ENCODE measurements at places on chromosomes 4 and X.

GRCh38 chr4:128303986-128304385 is 16.4 kb upstream of the PGRMC2 start:
- DNase-seq, result no peak

- DNase-seq, result no peak
Measured at GRCh38 chr4:155228713-155229112, 20.3 kb downstream of the NPY2R start.

GRCh38 chr4:144223149-144223548 is 82.6 kb upstream of the GYPA start:
- no peak for DNase-seq

DNA sequence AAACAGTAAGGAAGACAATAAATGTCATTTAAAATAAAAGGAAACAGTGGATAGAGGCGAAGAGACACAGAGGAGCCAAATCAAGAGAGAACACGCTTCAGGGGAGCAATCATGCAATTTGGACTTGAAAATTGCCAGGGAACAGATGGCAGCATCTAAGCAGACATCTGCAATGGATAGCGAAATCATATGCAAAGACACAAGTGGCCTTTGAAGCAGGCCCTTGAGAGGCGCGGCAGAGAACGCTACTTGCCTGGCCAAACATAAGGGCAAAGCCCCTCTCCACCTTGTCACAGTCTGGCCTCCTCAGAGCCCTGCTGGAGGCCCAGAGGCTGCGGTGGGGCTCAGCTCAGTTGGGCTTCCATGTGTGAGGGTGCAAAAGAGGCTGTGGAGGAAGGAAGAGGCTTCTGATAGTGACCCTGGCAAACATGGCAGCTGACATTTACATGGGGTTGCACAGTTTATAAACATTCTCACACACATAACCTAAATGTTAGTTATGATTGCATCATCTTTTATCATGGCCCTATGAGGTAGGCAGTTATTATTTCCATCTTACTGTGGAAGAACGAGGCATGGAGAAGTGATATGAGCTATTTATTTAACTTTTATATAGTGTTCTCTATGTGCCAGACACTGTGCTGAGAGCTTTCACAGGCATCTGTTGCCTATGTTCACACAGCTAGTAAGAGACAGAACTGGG is 18.3 kb downstream of the ADGRG4 start:
- no peak for DNase-seq

- DNase-seq, result no peak
Measured at GRCh38 chr4:110754716-110755115, 131.8 kb upstream of the PITX2 start.

- DNase-seq, result no peak
Measured at GRCh38 chr4:121112530-121112929, 40.2 kb upstream of the NDNF start.

- no peak for DNase-seq
Measured at GRCh38 chr4:18942874-18943273, 921.3 kb upstream of the LCORL start.

- DNase-seq, result no peak
Measured at GRCh38 chrX:38939067-38939466, 137.8 kb downstream of the MID1IP1 start.

- DNase-seq, result no peak
Measured at GRCh38 chr4:94895081-94895480, 137.3 kb downstream of the BMPR1B start.

GRCh38 chr4:10077076-10077475 is 39.5 kb downstream of the WDR1 start:
- DNase-seq, result no peak

GRCh38 chr4:94426783-94427182 is 25.0 kb upstream of the PDLIM5 start:
- DNase-seq, result no peak

- DNase-seq, result no peak
Measured at GRCh38 chr4:105622269-105622668, 69.8 kb downstream of the ARHGEF38 start.

DNA sequence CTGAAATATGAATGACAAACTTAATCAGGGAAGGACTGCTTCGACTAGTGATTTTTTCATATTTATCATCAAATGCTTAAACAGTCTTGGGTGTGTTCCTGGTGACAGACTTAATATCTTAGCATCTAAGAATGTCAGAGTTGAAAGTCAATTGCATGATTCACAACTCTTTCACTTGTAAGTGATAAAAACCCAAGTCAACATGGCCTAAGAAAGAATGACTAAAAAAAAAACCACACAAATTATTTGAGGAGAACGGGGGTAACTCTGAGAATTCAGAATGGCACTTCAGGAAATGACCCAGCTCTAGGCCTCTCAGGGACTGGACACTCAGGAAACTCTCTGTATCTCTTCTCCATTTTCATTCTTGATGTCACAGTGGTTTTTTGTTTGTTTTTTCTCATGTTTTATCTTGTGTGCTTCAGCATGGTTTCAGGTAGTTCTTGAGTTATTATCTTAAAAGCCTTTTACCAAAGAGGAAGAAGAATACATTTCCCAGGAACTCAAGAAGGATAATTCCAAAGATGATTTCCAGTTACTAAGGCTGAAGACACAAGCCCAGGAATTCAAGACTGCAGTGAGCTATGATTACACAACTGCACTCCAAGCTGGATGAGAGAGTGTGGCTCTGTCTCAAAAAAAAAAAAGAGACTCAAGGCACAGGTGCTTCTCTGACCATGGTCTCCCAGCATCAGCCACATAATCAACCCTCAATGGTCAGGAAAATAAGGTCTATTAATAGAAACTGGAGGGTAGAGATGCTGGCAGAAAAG is 1697.8 kb upstream of the IGFBP7 start:
- no peak for DNase-seq

DNA sequence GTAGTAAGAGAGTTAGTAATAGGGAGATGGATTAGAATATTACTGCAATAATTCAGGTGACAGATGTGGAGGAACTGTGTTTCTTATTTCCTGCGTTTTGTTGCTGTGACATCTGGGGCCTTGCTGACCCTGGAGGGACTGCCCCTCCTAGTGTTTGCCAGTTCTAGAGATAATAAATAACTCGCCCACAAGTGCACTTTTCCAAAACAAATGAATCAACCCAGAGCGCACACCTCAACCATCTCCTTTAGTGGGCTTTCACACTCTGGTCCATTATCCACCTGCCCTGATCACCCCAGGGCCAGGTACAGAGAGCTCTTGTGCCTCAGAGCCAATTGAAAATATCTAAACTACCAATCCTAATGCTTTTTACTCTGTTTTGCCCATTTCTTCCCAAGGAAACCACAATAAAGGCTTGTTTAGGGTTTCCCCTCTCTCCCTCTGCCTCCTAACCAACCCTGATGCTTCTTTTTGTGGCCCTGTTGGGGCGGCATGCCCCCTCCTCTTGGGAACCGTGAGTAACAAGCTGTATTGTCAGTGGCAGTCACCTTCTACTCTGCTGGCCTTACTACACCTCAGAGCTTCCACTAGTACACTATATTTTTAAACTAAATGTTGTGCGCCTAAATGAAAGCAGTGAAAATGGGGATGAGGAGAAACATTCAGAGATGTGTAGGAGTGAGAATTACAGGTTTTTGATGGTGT is 270.5 kb downstream of the TENM3 start:
- DNase-seq, result no peak

DNA sequence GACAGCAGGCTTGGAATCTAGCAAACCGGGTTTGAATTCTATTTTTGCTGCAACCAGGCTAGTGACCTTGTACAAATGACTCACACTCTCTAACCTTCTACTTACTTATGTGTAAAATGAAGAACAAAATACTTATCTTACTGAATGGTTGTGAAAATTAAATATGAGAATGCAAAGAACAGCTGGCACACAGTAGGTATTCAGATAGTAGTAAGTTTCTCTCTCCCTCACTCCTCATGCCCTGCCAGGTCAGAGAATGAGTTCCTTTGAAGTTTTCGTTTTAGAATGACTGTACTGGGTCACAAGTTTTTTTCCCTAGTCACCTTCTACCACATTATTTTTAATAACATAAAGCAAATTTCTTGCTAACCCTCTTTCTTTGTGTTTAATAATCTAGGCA is 33.0 kb downstream of the CISD2 start:
- no peak for DNase-seq

GRCh38 chrX:8868906-8869305 is 67.7 kb upstream of the FAM9A start:
- no peak for DNase-seq

DNA sequence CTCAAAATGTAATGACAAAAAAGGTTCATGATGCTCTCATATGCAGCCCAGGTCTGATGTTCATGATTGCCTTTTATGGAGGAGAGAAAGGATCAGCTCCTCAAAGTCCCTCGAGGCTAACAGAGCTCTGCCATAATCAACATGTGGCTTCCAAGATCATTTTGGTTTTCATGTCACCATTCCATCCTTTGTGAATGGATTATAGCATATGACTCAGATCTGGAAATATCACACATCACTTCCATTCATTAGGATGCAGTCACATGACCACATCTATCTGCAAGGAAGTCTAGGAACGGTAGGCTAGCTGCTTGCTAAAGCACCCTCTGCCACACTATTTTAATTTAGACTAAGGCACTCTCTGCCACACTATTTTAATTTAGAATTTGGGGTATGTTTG is 77.6 kb downstream of the COX18 start:
- DNase-seq, result no peak

DNA sequence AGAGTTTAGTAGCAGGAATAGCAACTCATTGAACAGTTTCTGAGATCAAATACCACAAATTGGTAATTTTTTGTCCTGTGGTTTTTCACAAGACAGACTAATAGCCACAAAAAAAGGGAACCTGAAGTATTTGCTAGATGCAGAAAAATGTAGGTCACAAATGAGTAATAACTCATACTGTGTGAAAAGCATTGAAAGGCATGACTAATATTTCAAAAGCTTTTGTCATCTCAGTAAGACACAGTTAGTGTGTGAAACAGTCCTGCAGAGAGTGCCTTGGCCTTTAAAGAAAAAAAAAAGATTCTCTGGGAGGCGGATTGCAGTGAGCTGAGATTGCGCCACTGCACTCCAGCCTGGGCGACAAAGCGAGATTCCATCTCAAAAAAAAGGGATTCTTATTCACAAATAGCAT is 31.4 kb upstream of the SLC25A31 start:
- no peak for DNase-seq

DNA sequence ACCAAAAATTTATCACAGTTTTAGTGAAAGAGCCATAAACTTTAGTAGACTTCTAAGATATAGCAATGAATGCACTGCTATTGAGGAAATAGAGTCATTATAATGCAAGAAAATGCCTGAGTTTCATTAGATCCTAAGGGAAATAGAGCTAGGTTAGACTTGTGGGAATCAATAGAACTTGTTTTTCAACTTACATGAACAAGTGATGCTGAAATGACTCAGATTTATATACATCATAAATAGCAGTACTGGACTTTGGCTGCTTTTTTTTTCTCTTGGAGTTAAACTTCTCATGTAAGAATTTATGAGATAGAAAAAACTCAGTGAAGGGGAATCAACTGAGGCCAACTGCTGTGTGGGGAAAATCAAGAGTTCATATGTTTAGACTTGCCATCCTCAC is 216.5 kb upstream of the AADAT start:
- no peak for DNase-seq

DNA sequence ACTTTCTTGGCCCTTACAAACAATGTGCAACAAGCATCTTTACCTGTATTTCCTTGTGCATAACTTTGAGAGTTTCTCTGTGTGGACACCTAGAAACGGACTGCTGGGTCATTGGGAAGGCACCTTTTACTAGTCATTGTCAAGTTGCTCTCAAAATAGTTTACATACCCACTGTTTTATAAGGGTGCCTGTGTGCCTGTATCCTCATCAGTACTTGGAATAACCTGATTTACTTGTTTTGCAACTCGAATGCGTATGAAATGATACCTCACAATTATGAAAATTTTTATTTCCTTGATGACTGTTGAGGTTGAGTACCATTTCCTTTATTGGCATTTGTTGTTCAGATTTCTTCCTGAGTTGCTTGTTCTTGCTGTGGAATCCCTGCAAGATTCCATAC is 150.8 kb downstream of the STIM2 start:
- DNase-seq, result no peak

DNA sequence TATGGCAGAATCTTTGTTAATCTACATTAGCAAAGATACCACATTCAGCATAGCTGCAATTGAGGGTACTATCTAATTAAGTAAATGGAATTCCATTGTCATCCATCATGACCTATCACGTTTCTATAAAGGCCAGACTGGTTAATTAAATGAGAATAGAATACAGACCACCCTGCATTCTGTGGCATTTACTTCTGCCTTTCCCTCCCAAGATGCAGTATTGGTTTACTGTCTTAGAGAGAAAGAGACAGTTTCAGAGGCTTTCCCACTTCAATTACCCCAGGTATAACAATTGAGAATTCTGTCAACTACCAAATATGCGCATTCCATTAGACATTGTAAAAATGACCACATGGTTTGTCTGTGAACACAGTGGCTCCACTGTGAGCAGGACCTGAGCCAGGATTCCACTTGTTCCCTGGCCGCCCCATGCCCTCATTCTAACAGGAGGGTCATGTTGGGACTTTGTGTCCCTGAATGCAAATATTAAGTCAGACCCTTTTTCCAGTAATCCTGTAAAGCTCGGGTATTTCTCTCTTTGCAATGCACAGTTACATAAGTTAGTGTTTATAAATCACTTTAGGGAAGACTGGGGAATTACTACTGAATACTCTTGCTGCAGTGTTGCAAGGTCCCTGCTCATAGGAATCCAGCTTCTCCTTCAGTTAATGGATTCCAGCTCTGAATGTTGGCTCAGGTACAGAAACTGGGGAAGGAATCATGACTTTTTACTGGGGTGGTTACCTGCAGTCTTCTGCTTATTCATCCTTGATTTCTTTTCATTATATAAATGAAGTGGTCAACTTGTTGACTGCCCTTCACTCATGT is 261.0 kb downstream of the PDGFC start:
- DNase-seq, result no peak

DNA sequence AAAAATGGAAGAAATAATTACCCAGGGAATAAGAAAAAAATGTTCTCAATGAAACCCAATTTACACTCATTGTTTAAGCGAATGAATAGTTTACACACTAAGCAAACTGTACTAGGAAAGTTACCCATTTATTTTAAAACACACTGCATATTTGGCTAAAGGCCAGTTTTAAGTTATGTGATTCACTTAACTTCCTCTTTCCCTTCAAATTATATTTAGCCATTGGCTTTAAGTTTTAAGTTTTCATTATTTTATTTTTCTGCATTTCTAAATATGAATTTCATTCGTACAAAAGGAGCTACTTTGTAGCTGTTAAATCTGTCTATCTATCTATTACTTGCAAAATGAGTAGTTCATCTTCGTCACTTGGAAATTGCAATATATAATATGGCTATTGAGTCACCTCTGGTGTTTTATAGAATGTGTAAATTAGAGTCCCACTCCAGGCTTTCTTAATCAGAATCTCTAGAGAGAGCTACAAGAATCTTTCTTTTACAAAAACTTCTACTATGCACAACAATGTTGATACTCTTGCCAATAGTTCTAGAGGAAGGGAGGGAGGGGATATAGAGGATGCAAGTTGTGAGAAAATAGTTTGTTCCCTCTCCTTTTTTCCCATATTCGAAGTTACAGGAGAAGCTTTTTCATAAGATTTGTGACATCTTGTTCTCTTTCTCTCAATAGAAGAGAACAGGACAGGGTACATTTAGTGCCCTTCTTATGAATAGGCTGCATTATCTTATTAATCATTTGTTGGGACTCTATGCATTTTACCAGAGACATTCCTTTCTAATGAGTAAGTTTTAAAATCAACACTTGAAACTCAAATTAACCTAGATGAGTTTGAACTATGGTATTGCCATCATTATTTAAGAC is 41.8 kb downstream of the SULT1B1 start:
- DNase-seq, result no peak

Measured in caudate nucleus (tissue), 63 donors.